Activated CD8-positive, alpha-beta memory T cell treated with anti-CD3 and anti-CD28 coated beads, Interleukin-2, amount 10 ng/mL, durations not matched to agents 7 days and 5 days (primary cell): ENCODE measurements at places on chromosomes 13 and 19. TPM values are rescaled to one million over a fixed set of nuclear protein-coding genes. Genes with fewer than 3 reads are reported as not detected.
A peak's percentile ranks its signal among the peaks of the same experiment; 100 is the strongest.

GRCh38 chr19:33005440-33005839, 33.4 kb downstream of the FAAP24 start:
- no peak for DNase-seq

DNA sequence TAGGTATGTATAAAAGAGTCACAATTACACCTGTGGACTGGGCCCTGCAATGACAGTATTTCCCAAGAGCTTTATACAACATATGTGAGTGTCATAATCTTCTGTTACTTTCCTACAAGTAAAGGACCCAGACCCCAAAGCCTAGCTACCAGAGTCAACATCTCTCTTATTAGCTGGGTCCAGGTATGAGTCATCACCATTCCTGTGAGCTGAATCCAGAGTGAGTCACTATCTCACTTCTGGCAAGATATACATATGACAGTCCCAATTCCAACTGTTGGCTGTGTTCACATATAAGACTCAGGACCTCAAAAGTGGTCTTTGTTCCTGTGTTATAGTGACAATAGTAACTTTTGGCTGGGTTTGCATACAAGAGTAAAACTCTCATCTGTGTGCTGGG, 46.7 kb downstream of the ZNF729 start:
- no peak for DNase-seq

- peak; percentile 72 for DNase-seq
These were observed at the start of gene GPI for GRCh38 chr19:34364830-34365462. Gene GPI, plus strand, starts transcription at chr19:34365196. Its CDS starts 71 bp downstream, at chr19:34365267.

DNA sequence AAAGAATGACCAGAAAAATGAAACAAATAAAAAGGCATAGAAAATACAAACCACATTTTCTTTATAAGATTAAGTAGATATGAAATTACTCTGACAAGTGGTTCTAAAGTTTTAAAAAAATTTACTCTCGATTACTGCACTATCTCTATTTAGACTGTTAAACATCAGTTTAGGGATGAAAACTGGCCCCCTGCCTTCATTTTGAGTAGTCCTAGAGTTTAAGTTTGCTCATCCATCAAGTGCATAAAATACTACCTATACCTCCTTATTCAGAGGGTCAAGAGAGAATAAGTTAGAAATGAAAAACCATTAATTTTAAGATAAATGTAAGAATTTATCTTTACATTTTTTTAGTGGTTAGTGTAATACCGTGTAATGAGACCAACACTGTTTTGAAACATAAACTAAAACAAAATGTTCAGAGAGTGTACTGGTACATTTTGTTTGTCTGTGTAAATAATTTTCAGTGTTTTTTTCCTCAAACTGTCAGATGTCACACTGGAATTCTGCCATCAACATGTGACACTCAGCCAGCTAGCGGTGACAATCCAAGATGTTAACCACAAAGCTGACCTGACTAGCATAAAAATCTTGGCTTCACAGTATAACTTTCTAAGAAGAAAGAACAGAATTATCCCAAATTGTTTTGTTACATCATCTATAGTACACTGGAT, 184.8 kb upstream of the PCDH20 start:
- no peak for DNase-seq

DNA sequence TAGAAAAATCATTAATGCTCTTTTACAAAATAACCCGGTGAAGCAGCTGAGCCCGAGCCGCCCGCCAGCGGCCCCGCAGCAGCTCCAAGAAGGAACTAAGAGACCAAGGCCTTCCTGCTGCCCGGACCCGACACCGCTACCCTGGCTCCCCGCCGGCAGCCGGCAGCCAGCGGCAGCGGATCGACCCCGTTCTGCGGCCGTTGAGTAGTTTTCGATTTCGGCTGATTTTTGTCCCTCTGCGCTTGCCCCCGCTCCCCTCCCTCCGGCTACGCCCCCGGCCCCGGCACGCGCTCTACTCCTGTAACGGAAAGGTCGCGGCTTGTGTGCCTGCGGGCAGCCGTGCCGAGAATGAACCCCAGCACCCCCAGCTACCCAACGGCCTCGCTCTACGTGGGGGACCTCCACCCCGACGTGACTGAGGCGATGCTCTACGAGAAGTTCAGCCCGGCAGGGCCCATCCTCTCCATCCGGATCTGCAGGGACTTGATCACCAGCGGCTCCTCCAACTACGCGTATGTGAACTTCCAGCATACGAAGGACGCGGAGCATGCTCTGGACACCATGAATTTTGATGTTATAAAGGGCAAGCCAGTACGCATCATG, at the start of gene PABPC3:
Gene PABPC3, plus strand, starts transcription at position 286 of the 603 bp plus-strand sequence. Its CDS starts 63 bp downstream, at position 349.
- DNase-seq, result no peak

DNA sequence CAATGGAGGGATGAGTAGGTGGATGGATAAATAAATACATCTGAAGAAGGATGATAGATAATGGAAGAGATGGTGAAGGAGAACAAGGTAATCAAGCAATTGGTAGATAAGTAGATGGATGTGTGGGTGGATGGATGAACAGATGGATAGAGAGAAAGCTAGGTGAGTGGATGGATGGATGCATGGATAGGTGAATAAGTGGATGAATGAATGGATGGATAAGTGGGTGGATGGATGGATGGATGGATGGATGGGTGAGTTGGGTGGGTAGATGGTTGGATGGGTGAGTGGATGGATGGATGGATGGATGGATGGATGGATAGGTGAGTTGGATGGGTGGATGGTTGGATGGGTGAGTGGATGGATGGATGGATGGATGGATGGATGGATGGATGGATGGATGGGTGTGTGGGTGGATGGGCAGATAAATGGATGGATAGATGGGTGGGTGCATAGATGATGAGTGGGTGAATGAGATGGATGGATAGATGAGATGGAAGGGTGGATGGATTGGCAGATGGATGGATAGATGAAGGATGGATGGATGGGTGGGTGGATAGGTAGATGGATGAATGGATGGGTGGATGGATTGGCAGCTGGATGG, 6.3 kb downstream of the SEMA6B start:
- no peak for DNase-seq

GRCh38 chr19:8610041-8610935, at the start of gene ADAMTS10:
Gene ADAMTS10, minus strand, starts transcription at chr19:8610715. Its CDS starts 5,005 bp downstream, at chr19:8605710.
- DNase-seq, result no peak

- DNase-seq, result no peak
These were observed 1.9 kb upstream of the MEF2B start for GRCh38 chr19:19171821-19172532.

- DNase-seq, result no peak
These were observed 67.7 kb upstream of the USP29 start for GRCh38 chr19:57052081-57052480.

DNA sequence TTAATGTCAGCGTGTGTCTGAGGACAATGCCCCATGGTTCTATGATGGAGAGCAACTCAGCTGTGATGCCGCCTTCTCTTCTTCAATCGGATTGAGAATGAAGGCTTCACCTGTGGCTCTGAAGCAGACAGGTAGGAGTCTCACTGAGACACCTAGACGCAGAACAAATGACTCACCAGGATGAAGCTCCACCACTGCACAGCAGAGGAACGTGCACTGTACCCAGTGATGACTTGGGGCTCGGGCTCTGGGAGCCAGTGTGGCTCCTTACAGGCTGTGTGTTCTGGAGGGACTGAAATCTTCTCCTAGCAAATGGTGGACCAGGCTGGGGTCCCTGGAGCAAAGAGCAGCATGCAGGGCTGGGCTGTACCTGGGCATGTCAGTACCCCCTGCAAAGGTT, 44.0 kb downstream of the CCDC70 start:
- DNase-seq, result no peak

The PRR12 gene
- 46.5 TPM for total RNA-seq
